Left hindlimb (tissue), 1 donor: ENCODE measurements at places on chromosomes 2 and 18.
A peak's percentile ranks its signal among the peaks of the same experiment; 100 is the strongest.

GRCh38 chr2:223820549-223820948, 16.8 kb downstream of the AP1S3 start:
- DNase-seq, result no peak

DNA sequence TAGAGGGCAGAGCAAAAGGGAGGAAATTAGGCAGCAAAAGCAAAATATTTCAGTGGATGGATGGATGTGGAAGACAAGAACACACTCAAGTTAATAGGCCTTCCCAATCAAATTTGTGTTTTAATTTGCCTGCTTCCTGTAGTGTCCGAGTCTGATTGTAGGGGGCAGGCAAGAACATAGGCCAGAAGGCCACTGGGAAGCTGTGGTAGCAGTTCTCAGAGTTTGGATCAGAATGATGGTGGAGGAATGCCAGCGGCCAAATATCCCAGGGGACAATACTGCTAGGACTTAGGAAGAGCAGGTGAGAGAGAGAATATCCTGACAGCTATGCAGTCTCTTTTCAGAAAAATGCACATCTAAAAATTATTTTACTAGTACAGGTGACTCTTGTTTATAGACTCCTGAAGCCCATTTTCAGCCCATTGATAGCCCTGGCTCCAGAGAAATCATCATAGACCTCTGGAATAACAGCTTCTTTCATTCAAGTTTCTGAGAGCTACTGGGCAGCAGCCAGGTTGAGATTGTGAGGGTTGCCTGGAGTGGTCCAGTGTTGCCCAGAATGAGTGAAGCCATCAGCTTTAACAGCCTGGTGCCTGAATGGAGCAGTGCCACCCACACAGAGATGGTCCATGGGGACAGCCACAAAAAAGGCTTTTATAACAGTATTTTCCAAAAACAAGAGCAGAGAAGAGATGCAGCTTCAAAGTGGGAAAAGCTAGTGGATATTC, 19.1 kb upstream of the SERPINE2 start:
- no peak for DNase-seq

DNA sequence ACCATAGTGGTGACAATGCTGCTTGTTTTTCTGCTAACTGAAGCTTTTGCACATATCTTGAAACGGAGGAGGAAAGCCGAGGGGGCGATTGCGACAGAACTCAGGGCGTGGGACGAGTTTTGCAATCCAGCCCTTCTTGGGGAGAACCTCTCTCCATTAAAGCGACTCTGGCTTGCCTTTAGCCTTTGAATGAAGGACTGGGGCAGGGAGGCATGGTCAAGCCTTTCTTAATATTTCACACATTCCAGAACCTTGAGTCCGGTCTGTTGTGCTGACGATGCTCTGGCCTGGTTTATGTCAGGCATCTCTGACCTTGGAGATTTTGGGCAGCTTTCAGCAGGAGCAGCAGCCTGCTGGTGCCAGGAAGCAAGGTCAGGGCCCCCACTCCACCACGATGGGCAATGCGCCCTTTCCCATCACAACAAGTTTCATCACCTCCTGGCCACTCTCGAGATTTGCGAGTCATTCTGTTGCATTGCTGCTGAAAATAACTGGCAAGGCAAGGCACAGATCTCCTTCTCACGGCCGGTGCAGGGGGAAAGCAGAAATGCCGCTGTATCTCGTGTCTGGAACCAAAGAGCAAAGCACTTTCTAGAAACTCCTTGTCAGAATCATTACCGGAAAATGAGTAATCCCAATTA, 10.8 kb downstream of the EMILIN2 start:
- no peak for DNase-seq

DNA sequence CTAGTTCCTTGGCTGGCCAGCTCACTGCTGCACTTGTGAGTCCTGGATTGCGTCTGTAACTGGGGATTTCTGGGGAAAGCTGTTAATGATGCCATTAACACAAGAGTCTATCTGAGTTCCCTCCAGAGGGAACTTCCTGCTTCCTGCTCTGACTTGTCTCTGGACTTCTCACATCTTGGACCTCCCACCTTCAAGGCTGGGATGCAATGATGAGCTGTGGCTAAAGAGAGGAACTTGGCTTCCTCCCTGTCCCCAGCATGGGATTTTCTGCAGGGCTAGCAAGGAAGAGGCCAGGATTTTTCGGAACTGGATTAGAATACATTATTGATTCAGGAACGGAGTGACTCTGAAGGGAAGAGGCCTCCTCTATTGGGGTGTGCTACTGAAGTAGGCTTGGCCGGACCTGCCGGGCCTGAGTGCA, 155.5 kb downstream of the CLIP4 start:
- DNase-seq, result no peak

GRCh38 chr2:108370080-108370479, 7.7 kb upstream of the SULT1C4 start:
- no peak for DNase-seq

- no peak for DNase-seq
Measured at GRCh38 chr2:218371983-218372350, 10.1 kb upstream of the SLC11A1 start.

DNA sequence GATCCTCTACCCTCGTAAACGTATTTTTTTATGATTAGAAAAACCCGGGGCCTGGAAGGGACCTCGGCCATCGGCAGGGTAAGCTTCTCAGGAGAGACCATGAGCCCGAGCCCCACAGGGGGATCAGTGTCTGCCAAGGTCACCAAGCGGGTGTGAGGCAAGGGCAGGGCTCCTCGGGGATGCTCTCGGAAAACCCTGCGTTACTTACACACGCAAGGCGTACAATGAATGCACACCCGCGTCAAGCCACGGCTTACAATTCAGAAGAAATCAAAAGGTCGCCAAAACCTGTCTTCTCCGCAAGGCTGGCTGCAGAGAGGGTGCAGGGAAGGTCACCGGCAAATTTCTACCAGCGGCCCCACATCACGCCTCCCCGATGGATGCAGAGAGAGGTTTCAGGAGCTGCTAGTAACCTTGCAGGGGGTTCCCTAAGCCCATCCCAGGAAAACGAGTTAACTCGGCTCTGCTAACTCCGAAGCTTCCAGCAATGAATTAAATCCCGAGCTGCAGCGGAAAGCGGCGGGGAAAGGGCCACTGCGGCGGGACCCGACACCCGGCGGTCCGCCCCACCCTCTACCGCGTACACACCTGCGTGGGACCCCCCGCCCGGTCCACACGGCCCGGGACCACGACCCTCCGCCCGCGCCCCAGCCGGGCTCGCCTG, 638 bp downstream of the ST3GAL5 start:
- DNase-seq, result peak; percentile 48

GRCh38 chr2:59233448-59233847, 992.3 kb upstream of the FANCL start:
- no peak for DNase-seq

- no peak for DNase-seq
Measured at GRCh38 chr2:221323513-221323912, 248.6 kb downstream of the EPHA4 start.

DNA sequence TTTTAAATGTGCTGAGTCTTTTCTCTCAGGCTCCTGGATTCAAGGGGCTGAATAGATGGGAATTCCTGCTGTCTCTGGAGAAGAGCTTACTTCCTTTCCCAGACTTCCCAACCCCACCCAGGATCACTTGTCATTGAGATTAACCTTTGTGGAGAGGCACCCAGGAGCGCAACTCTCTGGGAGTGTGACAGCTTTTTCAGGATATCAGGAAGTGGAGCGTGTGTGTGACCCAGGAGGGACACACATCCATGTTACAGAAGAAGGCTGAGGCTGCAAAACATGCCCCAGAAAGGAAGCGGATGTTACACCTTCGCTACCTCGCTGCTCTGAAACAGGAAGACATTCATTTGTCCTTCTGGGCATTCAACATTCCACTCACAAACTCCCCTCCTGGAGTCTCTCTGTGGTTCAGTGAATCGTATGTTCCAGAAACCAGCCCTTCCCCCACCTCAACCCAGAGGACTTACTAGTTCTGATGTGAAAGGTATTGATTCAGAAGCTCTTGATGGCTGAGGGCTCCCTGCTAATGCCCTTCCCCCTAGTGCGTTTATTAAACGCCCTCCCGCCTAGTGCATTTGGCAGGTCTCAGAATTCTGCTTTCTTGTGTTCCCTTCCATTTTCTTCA, 523.9 kb downstream of the TNS1 start:
- no peak for DNase-seq

DNA sequence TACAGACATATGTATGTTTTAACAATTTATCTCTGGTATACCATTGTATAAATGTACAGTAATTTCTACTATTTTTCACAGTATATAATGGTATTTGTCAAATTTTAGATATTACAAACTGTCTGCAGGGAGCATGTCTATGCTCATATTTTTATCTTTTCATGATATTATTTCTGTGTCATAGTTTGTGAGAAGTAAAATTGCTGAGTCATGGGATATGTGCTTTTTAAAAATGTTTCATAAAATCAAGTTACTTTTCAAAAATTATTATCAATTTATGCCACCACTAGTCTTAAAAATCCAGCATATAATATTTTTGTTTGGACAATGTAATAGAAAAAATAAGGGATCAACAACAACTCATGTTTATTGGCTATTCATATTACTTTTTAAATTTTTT, 9.1 kb upstream of the ZNF804A start:
- DNase-seq, result no peak

- DNase-seq, result no peak
Measured at GRCh38 chr2:16943279-16943958, 277.8 kb upstream of the CYRIA start.

DNA sequence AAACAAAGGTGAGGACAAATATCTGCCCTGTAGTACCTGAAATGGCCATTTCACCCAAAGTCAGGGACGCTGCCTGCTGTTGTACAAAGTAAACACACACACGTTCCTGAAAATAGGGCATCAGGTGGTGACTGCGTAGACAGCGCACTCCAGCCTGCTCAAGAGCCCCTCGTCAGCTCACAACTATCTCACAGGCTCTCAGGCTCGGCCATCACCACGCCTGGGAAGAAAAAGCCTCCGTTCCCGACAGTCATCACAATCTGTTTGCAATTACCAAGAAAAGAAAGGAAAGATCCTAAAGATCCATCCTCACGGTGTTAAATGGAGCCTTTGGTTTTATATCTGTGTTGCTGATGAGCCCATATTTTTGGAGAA, 230.2 kb downstream of the ZNF516 start:
- DNase-seq, result no peak

- DNase-seq, result no peak
Measured at GRCh38 chr2:237978058-237978712, 11.4 kb downstream of the UBE2F start.

GRCh38 chr2:85089585-85089984, 43.6 kb upstream of the TCF7L1 start:
- peak; percentile 76 for DNase-seq

- DNase-seq, result no peak
Measured at GRCh38 chr2:42105330-42106256, 57.8 kb downstream of the PKDCC start.

GRCh38 chr2:142472382-142472781, 341.6 kb upstream of the LRP1B start:
- DNase-seq, result no peak

DNA sequence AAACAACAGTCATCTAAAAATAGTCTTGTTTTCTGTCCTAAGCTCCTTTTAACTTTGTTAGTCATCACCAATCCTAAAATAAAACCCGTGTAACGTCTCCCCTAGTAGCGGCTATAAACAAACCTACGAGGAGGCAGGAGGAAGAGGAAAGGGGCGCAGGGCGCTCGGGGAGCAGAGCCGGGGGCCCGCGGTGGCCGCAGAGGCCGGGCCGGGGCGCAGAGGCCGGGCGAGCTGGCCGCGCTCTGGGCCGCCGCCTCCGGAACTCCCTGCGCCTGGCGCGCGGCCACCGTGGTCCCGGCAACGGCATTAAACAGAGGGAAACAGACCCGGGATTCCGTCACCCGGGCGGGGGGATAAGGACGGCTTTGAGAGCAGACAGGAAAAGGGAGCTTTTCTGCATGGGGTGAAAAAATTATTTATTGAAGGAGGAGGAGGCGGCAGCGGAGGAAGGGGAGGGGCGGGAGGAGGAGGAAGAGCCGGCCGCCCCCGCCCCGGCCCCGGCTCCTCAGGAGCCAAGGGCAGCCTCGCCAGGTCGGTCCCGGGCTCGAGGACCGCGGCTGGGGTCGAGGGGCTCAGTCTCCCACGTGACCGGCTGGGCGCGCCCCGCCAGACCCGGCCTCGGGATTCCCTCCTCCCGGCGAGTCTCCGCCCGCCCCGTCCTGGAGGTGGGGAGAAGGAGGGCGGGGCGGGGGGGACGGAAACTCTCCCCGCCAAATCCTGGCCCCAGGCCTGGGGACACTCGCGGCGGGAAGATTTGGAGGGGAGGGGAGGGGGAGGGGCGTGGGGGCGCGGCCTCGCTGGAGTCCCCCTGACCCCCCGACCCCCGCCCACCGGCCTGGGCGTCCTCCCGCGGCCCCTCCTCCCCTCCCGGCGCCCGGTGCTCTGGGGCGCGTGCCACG, 1.8 kb upstream of the NFATC1 start:
- peak; percentile 96 for DNase-seq

DNA sequence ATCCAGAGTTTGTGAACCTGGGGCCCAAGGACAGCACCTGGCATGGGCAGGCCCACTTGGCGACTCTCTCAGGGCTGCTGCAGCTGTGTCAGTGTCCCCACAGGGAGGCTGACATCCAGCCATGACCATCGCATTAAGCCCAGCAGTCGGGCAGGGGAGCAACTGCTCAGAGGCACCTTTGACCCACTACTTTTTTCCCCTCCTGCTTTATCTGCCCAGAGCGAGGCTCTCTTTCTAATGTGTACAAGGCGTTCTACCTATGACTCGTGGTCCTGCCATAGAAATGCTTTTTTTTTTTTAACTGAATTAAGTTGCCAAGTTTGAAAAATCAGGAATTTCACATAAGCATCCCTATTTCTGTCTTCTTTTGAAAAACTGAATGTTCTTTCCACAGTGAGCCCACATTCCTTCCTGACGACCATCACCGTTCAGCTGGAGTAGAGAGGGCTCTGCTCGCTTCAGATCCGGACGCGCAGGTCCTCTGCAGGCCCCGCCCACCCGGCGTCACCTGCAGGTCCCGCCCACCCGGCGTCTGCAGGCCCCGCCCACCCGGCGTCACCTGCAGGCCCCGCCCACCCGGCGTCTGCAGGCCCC, 403 bp upstream of the CLUL1 start:
- DNase-seq, result no peak

DNA sequence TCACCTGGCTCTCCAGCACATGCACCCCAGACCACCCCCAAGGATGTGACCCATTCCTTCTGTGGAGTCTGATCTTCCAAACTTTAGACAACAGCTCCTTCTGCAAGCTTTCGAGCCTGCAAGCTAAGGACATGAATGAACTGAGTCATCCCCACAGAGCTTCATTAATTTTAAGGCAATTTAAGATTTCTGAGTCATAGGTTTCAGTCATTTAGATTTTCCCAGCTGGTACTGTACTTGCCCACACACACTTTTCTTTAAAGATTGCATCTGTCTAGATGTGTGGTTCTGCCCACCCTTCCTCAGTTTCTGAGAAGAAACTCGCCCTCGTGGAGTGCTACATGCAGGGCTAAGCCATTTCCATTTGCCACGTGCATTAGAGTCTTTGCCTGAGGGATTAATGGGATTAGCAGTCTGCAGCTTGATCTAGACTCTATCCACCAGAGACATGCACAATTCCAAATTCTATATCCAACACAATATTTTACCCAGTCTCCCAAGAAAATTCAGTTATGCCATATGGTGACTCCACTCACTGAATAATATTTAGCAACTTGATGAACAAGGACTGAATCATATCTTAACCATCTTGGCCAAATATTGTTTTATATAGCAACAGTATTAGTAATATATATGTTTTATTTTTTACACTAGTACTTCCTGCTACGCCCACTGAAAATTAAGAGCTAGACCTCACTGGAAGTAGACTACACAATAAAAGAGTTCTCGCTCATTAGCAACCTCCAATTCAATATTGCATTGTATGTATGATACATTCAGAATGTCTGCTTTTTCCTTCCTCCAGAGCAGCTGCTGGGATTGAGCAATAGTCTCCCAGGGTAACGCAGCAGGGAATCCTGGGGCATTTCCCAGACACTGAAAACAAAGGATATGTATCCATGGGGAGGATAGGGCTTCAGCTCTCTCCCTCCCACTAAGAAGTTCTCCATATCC, 14.3 kb upstream of the TRIB2 start:
- DNase-seq, result peak; percentile 71
